ENCODE measurements at places on chromosomes 11 and 22. TPM values are rescaled to one million over a fixed set of nuclear protein-coding genes. Genes with fewer than 3 reads are reported as not detected.

The LGR4 gene
- 94.5 TPM for total RNA-seq

DNA sequence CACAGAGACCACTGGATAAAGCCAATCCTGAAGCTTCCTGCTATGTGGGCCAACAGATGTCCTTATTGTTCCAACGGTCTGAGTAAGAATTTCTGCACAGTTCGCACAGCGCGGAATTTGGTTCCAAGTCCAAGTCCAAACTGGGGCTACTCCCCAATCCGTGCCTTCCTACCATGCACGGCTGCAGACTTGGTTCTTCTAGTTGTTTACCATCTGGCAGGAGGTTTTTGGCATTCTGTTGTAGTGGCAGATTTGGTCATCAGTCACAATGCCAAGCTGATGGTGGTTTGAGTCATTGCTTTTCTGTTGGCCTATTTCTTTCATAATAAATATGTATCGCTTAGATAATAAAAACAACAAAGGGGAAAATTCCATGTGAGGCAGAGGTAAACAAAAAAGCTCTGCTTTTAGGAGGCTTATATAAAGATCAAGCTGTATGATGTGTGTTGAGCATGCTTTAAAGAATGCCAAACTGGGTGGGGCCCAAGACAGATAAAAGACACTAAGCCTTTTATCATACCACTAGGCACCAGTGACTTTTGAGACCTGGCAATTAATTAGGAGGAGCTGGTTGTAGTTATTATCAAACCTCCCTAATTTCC is 52.5 kb upstream of the SYN3 start:
- DNase-seq, result no peak

DNA sequence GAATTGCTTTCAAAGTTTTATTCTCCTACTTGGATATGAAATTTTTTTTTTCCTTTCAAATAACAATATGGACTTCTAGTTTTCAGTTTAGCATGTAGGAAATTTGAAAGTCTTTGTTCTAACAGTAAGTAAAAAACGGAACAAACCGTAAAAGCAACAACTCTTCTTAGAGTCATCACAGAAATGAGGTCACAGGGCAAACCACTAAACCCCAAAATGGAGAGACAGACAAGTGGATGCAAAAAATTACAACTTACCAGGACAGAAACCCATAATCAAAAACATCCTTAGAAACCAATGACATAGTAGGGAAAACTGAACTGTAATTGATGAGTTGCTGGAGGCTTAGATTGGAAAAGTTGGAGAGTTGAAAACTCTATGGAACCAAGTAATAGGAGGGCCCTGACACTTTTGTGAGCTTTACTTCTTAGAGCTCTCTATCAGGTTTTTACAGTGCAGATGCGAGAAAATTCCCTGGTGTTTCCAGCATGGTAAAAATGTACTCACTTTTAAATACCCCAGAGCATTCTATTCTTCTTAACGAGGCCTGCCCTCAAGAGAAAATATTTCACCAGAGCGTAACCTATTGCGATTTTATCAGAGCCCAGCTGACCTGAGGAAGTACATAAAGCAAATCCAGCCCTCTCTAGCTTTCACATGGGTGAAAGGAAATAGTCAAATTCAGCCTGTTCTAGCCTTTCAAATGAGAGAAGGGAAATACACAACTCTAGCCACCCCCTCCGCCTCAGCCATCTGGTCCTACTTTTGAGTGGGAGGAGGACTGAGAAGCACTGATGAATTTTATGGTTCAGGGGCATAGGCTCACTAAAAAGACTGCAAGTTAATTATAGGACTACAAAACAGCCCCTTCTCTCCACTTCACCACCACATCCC is 39.1 kb downstream of the CASP12 start:
- DNase-seq, result no peak

DNA sequence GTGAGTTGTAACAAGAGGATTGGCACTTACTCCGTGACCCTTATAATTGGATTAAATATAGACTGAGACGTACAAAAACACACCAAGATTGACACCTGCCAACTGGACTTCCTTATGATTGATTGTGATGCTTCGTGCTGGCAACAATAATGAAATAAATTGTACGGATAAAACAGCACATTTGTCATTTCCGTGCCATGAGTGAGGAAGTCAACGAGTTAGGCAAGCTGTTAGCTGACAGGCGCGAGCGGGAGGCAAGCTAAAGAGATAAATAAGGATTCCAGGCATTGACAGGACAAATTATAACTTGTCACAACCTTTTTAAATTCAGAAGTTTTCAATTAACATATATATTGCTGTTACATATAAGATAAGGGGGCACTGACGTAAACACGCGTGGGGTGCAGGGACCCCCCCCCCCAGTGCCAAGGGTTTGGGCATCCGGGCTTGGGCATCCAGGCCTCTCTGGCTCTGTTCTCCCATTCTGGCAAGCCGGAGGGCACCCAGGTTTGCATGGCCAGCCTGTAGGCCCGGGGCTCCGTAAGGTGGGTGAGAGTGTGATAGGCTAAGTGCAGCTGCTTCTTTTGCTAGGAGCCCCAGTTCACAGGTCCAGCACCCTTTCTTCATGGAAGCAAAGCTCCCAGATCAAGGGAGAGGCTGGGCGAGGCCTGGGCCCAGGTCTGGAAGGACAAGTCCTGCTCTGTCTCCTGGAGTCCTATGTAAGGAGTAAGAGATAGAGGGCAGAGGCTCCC is 11.2 kb upstream of the PAX6 start:
- no peak for DNase-seq

GRCh38 chr22:18000441-18001039 is 23.8 kb downstream of the MICAL3 start:
- DNase-seq, result peak; percentile 39

Data from colonic mucosa (tissue), 4 donors.